ENCODE measurements at places on chromosomes 12 and 14. TPM values are rescaled to one million over a fixed set of nuclear protein-coding genes. Genes with fewer than 3 reads are reported as not detected.

The ZBTB1 gene
- 24.7 TPM for total RNA-seq

The GYS2 gene
- total RNA-seq: not detected

The MFAP5 gene
- total RNA-seq: not detected

The PRR4 gene
- total RNA-seq: 0.78 TPM

The C14orf132 gene
- total RNA-seq: 12.1 TPM

The PTPN6 gene
- total RNA-seq: 25.0 TPM

The SLC17A8 gene
- total RNA-seq: not detected

The MYF5 gene
- not detected for total RNA-seq

GRCh38 chr14:104458845-104459244 lies 120.7 kb upstream of the C14orf180 start:
- no peak for DNase-seq

DNA sequence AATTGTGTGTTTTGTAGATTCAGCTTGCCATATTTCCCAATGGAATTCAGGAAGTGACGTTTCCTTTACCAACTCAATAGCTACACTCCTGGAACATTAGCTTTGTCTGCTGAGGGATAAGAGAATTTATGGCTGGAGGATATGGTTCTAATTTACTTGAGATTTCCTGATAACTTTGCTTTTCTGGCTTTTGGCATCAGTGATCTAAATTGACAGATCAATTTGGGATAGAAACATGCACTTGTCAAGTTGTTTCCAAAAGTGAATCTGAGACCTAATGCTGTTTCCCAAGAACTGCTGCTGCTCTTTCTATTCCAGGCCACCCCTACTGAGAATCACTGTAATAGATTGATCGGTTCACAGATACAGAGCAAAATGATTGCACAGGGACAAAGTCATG lies 43.2 kb downstream of the MGAT4C start:
- no peak for DNase-seq

DNA sequence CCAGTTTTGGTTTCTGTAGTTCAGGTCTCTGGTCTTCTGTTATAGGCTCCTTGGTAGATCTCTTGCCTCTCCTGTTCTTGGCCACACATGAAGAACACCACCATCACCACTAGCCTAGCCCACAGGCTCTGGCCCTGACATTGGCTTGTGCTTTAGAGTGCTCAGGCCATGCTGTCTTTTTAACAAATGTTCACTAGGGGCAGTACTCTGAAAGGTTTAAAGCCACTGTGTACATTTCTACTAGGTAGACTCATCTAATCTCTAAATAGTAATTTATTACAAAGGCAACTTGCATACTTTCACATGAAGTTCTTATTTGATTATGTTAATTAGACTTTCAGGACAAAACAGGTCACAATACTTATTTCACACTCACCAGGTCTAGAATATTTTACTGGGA lies 38.3 kb downstream of the PDE6H start:
- no peak for DNase-seq

DNA sequence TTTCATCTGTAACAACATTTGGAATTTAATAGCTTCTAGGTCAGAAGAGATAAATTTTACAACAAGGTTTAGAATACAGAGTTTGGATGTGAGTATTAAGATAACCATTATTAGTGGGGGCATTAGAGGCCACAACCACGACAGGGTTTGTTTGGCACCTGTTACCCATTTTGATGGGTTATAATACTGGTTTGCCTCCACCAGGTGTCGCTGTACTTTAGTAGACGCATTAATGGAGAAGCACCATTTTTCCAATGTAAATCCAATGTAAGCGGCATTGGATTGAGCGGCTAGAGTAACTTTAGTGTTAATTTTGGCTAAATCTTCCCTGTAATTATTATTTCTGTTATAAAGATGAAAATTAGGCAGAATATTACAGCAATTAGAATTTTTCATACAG lies 136.2 kb downstream of the SLCO1B3 start:
- DNase-seq: peak; percentile 1

- peak; percentile 69 for DNase-seq
These were observed 8.0 kb upstream of the ASB8 start for GRCh38 chr12:48165089-48165981.

- peak; percentile 15 for DNase-seq
These were observed 107.0 kb downstream of the HELB start for GRCh38 chr12:66409195-66409871.

GRCh38 chr12:102527171-102527720 lies 46.9 kb upstream of the IGF1 start:
- no peak for DNase-seq

GRCh38 chr12:122646517-122647217 lies 56.5 kb downstream of the HCAR2 start:
- no peak for DNase-seq

GRCh38 chr12:68611094-68611805 lies 551 bp downstream of the RAP1B start:
- peak; percentile 86 for DNase-seq

- no peak for DNase-seq
These were observed 152.0 kb downstream of the DACT1 start for GRCh38 chr14:58789736-58790135.

DNA sequence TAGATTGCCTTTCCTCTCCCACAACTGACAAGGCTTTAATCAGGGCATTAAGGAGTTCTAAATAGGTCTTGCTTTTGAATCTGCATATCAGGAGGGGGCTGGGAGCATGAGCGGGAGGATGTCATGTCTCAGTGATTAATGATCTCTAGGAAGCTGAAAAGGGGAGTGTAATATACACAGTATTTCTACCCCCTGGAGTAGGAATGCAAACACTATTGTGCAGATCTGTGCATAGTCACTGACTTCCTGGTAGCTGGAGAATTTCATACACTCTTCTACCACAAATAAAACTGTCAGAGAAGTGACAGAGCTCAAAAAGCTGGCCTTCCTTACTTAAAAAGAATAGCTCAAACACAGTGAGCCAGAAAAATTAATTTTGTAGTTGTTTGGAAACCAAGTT lies 65.8 kb downstream of the RIC8B start:
- peak; percentile 37 for DNase-seq

DNA sequence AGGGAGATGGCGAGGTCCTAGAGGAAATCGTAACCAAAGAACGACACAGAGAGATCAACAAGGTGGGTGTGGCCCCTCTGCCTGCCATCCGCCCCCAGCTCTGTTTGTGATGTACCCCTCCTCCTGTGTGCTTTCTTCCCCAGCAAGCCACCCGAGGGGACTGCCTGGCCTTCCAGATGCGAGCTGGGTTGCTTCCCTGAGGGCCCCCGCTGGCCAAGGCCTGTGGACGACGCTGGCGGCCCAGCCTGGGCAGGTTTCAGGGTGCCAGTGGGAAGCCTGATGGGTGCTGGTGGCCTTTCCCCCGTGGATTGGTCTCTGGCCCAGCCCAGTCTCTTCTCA lies 2.0 kb downstream of the ARL6IP4 start:
- DNase-seq: no peak

GRCh38 chr14:36723530-36723929 lies 61.9 kb downstream of the PAX9 start:
- DNase-seq: no peak

- no peak for DNase-seq
These were observed 26.9 kb downstream of the BATF start for GRCh38 chr14:75549169-75549568.

DNA sequence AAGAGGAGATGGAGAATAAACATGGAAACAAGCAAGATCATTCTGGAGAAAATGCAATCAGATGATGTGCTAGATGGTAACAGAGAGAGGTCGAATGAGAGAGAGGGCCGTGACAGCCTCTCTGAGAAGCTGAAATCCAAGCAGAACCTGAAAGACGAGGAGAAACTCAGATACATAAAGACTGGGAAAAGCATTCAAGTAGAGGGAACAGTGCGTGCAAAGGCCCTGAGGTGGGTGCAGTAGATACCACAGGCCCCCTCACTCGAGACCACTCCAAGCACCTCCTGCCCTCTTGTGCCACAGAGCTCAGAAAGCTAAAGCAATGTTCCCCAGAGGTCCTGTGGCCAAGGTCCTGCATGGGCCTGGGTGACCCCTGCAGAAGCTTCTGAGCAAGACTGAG lies 54.8 kb upstream of the DLK1 start:
- DNase-seq: no peak

GRCh38 chr12:64747695-64748094 lies 11.5 kb downstream of the GNS start:
- DNase-seq: no peak

Measured in H7 (cell line).